GM04503 (cell line): ENCODE measurements at places on chromosomes 5 and 9.

DNA sequence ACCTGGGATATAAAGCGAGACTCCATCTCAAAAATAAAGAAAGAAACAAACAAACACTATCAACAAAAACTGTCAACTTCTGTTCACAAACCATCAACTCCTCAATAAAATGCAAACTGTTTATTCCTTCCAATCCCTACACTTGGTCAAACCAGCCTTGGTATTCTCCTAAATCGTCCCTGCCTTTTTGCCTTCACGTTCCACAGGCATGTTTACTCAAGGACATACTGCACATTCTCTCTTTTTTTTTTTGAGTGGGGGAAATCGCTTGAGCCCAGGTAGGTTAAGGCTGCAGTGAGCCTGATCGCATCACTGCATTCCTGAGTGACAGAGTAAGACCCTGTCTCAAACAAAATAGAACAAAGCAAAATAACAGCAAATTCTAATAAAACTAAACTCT is 13.0 kb downstream of the UBAP2 start:
- no peak for DNase-seq

DNA sequence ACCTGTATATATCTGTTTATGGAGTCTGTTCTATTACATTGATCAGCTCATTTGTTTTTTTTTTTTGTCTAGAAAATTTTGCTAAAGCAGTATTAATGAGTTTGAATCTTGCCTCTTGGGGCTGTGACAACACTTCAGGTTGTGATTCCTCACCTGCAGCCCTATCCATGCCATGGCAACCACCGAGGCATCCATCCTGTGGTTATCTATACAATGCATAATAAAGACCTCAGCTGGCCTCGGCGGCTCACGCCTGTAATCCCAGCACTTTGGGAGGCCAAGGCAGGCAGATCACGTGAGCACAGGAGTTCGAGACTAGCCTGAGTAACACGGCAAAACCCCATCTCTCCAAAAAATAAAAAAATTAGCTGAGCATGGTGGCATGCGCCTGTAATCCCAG is 28.1 kb upstream of the PDCD1LG2 start:
- no peak for DNase-seq

GRCh38 chr9:87770616-87771315 is 44.8 kb downstream of the CTSL start:
- no peak for DNase-seq

- DNase-seq = no peak
Observed at GRCh38 chr9:125867751-125868415, 120.7 kb downstream of the PBX3 start.

DNA sequence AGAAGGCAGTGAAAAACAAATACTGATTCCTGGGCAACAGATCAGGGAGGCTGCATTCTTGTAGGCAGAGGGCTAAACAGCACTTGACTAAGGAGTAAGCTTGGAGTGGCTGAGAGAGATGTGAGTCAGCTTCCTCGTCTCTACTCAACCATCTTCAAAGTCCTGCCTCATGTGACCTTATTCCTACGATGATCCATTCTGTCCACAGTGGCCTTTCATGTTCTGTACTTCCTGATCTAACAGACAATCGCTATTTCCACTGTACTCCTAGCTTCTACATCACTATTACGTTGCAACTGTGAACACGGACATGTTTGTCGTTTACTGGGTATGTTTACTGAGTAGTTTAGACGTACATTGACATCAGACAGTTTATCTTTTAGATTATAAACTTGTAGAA is 365.4 kb downstream of the ARL15 start:
- no peak for DNase-seq

DNA sequence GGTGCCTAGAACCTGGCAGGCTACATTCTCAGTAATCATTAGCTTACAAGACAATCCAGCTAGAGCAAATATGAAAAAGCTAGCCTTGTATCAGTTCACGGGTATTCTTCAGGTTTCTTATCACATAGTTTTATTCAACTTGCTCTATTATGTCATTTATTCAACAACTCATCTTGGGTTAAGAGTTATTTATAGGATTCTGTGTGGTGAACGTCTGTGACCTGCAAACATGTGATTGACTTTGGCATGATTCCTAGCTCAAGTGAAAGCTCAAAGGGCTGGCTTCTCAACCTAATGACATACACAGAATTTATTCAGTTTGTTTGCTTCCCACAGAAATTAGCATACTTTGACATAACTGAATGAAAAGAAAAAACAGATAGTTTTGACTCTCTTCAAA is 173.1 kb downstream of the PLPPR1 start:
- no peak for DNase-seq

DNA sequence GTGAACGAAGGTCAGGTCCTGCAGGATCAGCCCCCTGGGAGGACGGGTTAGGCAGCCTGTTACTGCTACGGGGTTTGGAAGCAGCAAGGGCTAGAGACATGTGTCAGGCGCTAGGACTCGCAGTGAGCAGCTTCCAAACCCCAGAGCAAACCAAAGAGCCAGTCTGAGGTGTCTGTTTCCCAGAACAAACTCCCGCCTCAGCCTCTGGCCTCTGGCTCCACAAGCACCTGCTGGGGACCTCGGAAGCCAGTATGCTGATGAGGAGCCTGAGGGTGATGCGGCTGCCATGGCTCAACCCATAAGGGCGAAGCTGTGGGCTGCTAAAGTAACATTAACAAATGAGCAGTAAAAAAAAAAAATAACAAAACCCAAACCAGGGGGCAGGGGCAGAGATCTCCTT is 35.0 kb downstream of the PRRT1B start:
- no peak for DNase-seq

DNA sequence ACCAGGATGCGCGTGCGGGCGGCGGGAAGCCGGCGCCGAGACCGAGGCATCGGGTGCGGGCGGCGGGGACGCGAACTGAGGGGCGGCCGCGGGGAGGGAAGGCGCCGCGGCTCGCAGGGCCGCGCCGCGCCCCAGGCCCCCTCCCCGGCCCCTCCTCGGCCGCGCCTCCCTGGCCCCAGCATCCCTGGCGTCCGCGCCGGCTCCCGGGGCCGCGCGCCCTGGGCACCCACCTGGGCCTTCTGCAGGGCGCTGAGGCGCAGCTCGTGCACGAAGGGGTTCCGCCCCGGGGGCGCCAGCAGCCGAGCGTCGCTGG is 324 bp downstream of the LPCAT1 start:
- no peak for DNase-seq

DNA sequence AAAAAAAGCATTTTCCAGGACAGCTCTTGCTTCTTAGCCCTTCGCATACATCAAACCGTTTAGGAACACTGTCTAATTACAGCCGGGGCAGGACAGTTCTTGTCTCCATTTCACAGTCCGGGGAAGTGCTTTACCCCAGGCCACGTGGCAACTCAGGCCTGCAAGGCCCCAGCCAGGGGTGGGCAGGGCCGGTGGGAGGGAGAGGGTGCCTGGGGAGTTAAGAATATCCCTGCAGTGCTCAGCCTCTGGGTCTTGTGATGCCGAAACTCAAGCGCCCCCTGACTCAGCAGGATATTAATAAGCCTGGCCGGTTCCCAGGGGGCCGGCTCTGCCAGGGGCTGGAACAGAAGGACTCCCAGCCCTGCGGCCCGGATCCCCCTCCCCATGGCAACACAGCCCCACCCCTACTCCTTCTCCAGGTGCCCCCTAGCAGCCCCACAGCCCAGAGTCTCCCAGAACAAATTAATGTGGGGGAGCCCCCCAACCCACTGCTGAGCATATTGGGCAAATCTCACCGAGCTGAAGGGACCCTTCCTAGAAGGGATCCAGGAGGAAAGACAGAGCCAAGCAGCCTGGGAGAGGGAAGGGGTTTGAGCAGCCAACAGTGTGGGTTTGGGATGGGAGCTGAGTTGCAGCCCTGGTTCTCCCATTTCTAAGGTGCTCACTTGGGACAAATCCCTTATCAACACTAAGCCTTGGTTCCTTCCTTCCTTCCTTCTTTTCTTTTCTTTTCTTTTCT is 45.3 kb downstream of the PLPP7 start:
- DNase-seq = no peak

GRCh38 chr5:8905021-8905420 is 640.9 kb downstream of the SEMA5A start:
- no peak for DNase-seq

GRCh38 chr9:120362446-120362845 is 217.5 kb downstream of the CDK5RAP2 start:
- DNase-seq = no peak

GRCh38 chr5:64758901-64759300 is 9.6 kb downstream of the SREK1IP1 start:
- no peak for DNase-seq

DNA sequence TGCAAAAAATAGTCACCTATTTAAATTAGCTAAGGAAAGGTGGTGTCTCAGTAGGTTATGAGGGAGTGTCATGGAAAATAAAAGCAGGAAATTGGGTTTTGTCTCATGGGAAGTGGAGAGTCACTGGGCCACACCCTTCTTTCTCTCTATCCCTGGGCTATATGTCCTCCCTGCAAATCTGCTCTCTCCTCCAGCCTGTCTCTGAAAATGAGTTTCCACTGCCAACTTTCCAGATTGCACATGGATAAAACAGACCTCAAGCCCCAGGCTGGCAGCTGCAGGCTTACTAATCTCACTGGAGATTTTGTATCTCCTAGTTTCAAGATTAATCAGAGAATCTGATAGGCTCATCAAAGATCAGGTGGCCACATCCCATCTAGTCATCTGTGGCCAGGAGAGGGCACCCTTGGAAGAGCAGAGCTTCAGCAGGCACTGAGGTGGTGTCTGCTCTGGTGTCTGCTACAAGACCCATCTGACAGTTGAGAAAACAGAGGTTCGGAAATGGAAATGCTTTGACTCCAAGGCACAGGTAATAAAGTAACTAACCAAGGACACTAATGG is 178.9 kb downstream of the MSX2 start:
- DNase-seq = no peak

DNA sequence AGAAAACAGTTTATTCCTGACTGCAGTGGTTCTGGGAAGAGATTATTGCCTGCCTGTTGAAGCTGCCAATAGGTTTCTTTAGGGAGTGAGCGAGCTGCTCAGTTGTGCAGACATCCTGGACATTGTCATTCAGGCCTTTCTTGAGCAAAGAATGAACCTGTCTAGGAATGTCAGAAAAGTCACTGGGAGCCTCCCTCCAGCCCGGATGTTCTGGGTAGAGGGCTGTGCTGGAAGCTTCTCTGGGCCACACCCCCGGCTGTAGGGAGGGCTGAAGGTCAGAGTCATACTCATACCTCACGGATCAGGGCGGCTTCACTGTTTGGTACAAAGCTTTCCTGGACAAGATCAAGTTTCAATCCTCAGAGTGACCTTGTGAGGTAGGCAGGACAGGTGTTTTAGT is 33.4 kb upstream of the TBC1D2 start:
- DNase-seq = no peak

DNA sequence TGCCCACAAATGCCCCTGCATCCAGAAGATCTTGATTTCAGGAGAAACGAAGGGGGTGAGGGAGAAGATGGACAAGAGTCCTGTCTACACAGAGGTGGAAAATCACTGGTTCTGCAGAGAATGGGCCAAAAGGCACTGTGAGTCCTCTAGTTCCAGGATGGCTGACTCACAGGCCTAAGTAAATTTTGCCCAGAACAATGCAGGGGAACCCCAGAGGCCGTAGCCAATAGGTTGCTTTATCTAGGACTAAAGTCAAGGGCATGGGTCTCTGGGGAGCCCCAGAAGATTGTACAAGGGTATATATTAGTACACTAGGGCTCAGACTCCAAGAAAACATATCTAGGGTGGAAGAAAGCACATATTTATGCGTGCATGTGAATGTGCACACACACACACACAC is 98.0 kb downstream of the SLIT3 start:
- no peak for DNase-seq

DNA sequence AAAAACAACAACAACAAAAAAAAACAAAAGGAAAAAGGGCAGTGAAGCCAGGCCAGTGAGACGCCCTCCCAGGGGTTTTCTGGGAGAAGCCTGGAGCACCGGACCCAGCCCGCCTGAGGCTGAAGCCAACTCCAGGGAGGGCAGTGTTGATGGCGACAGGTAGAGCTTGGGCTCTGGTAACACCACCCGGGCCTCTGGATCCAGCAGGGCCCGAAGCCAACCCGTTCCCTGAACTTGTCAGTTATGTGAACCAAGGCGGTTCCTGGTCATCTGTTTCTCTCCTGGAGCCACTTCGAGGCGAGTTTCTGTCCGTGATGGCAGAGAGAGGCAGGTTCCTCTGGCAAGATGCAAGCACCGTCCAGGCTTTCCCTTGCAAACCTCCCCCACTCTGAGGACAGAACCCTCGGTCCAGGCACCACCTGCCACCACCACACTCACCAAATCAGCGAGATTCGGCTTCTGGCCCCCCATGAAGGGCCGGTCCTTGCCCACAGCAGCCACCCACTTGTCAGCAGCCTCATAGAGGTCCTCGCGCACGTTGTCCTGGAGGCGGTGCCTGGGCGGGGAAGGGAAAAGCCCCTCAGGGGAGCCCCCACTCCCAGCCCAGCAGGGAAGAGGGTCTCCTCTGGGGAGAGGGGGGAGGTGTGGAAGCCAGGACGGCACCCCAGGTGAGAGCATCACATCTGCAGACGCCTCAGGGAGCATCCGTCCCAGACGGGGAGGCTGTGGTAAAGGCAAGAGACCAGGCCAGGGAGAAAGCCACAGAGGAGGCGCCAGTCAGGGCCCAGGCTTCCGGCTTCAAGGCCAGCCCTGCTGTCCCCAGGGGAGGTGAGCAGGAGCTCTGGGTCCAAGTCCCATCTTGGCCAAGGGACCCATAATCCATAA is 5.4 kb downstream of the PTGES2 start:
- no peak for DNase-seq

- DNase-seq = no peak
Observed at GRCh38 chr9:87698069-87698809, 27.7 kb upstream of the CTSL start.

- no peak for DNase-seq
Observed at GRCh38 chr9:12878351-12878978, 103.6 kb downstream of the LURAP1L start.

- DNase-seq = no peak
Observed at GRCh38 chr5:72237415-72237814, 82.6 kb downstream of the MRPS27 start.

GRCh38 chr5:138793575-138793974 is 40.4 kb downstream of the CTNNA1 start:
- DNase-seq = no peak

DNA sequence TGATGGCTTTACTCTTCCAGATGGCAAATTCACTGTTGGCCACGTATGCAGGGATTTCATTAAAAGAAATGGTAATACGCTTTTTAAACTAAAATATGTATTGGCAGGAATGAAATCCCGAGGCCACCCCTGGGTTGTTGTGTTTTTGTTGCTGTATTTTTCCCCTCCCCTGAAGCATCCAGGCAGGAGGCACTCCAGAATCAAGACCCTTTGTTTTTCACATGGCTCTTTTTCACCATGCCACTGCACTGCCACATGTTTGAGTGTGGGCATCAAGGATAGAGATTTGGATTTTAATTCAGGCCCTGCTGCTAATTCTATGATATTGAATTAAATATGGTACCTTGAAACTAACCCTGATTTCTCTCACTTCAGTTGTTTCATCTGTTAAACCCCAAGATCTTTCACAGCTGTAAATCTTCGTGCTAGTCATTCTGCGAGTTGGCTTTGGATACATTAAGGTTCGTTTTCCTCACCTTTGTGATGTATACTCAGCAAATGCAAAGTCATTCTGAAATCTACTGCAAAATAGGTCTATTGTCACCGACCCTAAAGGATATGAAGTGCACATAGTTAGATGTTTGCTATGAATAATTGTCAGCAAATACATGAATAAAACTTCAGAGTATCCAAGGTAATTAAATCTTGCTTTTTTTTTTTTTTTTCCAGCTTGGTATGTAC is 533.4 kb downstream of the PTPRD start:
- no peak for DNase-seq

- no peak for DNase-seq
Observed at GRCh38 chr9:113533335-113534225, 70.1 kb downstream of the RGS3 start.

- DNase-seq = no peak
Observed at GRCh38 chr9:32468740-32469139, 57.3 kb downstream of the RIGI start.
